Activated CD4-positive, alpha-beta T cell treated with anti-CD3 and anti-CD28 coated beads, Interleukin-2, amount 10 ng/mL, durations not matched to agents 7 days and 5 days (primary cell): ENCODE measurements at places on chromosomes 5 and 9. TPM values are rescaled to one million over a fixed set of nuclear protein-coding genes. Genes with fewer than 3 reads are reported as not detected.
A peak's percentile ranks its signal among the peaks of the same experiment; 100 is the strongest.

Gene IFNB1
- not detected for total RNA-seq

Gene TMC1
- total RNA-seq = not detected

DNA sequence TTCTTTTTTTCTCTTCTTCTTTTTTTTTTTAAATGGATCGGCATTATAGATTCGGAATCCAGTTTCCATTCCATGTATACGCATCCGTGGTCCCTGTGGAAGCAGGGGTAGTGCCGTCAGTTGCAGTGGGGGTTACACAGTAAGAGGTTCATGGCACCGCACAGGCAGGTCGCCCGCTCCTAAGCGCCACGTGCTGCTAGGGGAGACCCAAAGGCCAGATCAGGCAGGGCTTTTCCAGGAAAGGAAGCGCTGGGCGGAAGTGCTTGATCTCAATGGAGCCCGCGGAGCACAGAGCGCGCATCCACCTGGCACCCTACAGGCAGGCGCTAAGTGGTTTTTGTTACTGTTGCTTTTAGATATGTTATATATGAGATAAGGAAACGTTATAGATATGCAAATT, 174.8 kb upstream of the OR13F1 start:
- DNase-seq = no peak

- DNase-seq = no peak
Observed at GRCh38 chr9:104738452-104738851, 9.0 kb upstream of the NIPSNAP3A start.

- no peak for DNase-seq
Observed at GRCh38 chr9:110329639-110330230, 7.9 kb downstream of the TXNDC8 start.

- DNase-seq = no peak
Observed at GRCh38 chr5:56088967-56089829, 94.4 kb upstream of the IL6ST start.

DNA sequence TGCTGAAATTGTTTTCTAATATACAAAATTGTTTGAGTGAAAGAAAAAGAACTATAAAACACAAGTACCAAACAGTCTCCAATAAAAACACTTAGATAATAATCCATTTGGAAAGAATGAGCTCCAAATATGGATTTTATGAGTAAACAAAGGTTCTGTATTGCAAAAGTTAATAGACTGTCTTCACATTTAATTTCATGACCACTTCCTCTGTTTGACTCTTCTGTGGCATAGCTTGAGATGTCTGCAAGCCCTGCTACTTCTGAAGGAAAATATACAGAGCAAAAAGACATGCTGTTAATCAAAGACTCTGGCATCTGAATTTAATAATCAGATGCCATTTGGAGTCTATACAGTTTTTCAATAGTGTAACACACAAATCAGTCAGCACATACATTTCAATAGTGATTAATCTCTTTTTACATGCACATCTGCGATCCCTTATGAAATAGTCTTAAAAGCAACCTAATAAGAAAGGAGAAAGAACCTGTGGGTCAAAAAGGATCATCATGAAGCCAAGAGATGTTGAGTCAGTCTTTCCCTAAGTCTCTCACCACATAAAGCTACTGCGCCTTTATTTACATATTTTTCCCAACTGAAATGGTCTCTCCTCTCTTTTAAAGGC, 165.4 kb upstream of the LHFPL2 start:
- no peak for DNase-seq

Gene FOXI1
- not detected for total RNA-seq

Gene GHR
- not detected for total RNA-seq

- no peak for DNase-seq
Observed at GRCh38 chr9:18360005-18360404, 113.9 kb upstream of the ADAMTSL1 start.

DNA sequence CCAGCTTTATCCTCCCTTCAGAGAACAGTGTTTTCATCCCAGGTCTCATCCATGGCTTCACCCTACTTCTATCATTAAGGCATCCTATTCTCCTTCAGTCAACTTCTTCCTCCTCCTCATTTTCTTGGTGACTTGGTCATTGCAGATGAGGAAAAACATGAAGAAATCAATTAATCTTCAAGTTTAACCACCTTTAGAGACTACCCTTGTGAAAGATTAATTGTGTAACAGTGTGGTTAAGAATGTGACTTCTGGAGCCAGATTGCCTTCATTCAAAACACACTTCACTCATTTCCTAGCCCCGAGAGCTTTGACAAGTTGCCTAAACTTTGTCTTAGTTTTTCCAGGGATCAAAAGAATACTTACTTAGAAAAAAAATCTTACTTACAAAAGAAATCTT, 110.0 kb downstream of the STK32A start:
- DNase-seq = no peak

DNA sequence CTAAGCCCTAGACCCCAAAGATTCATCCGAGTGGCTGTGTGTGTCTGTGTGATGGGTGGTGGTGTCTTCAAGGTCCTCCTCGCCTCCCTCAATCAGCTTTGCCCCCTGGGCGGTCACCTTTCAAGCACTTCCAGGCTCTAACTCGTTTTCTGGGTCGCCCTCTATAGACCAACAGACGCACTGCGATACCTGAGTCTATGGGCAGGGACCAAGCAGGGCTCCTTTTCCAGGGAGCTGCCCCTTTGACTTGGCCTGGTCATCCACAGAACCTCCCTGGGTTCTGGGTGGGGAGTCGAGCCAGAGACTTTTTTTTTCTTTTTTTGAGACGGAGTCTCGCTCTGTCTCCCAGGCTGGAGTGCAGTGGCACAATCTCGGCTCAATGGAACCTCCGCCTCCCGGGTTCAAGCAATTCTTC, 1.1 kb downstream of the SLC27A4 start:
- peak; percentile 81 for DNase-seq

DNA sequence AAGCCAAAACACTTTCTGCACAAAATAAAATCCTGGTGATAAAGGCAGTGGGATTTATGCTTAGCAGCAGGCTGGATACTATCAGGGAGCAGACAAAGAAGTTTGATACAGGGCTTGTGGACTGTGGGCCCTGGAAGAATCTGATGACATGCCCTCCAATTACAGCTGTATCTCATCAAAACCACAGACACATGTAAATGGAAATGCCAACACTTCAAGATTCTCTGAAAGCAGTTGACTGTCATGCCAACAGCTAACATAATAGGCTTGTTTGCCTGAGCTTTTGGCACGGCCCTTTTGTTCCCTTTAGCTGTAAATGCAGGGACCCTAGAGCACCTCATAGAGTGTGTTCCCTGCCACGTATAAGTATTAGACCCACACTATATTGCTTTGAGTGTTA, 114.4 kb downstream of the STK32A start:
- DNase-seq = no peak

DNA sequence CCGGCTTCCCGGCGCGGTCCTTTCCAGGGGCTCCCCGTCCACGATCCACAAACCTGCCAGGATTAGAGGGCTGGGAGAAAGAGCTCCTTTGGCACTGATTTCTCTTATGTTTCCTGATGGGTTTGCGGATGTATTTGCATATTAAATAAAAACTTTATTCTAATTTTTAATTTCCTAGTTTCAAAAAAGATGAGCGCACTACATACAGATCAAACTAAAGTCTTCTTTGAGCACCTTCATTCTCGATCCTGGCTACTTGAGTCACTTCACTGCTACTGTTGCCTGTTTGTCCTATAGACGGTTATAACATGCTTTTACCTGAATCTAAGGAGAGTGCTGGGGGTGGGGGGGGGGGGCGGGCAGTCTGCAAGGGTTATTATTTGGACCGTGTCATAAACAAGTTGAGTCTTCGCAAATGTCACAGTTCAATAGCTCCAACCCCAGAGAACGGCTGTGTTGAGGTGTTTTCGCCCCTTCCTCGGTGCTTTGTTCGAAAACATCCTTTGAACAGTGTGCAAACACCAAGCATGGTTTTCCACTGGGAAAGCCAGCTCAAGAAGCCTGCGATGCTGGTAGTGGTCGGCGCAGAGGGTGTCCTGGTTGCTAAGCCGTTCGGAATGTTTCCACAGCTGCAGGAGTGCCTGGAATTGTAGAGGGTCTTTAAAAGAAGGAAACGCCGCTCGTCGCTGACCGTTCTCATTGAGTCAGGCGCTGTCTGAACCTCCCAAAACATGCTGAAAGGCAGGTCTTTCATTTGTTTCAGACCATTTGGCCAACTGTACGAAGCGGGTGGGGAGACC, 1.1 kb upstream of the STK10 start:
- DNase-seq = no peak

DNA sequence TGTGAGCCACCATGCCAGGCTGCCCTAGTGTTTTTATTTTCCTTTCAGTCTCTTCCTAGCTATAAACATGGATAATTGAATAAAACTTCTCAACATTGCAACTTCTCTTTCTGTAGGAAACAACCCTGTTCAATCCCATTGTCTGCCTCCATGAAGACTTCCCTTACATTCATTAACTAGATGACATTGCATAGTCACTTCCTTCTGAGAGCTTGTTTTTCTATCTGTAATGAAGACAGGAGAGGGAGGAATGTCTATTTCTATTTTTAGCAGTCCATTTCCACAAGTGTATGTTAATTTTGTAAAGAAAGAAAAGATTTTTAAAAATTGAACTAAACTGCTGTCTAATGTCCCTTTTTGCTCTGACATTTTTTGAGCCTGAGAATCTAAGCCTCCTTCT, 55.6 kb upstream of the MELK start:
- no peak for DNase-seq

DNA sequence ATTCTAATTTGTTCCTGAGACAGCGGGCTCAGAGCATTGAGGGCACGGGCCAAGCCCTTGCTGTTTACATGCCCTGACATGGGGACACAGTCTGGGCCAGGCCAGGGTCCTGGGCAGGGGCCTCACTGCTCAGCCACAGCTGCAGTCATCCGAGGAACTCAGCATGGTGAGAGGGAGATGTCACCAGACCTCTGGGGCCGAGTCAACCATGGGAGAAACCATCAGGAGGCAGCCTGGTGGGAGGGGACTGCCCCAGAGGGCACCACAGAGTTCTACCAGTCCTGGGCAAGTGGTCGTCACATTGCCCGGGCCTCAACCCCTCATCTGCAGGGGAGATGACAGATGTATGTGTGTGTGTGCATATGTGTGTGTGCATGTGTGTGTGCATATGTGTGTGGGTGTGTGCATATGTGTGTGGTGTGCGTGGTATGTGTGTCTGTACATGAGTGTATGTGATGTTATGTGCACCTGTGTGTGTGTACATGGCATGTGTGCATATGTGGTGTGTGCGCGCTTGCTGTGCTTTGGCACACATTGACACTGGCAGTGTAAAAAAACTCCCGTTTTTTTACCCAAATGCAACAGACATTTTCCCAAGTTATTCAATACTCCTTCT, 42.4 kb upstream of the TMEM250 start:
- DNase-seq = no peak

GRCh38 chr5:165152058-165152457, 1646.6 kb downstream of the MAT2B start:
- DNase-seq = no peak

GRCh38 chr5:143165049-143165880, 238.2 kb downstream of the NR3C1 start:
- no peak for DNase-seq

GRCh38 chr5:34467436-34467835, 188.7 kb upstream of the RAI14 start:
- no peak for DNase-seq

- DNase-seq = no peak
Observed at GRCh38 chr5:136766456-136766855, 401.1 kb upstream of the TRPC7 start.
